ENCODE measurements at places on chromosomes 1 and 21.

GRCh38 chr1:198934426-198934825, 295.6 kb downstream of the PTPRC start:
- no peak for DNase-seq

DNA sequence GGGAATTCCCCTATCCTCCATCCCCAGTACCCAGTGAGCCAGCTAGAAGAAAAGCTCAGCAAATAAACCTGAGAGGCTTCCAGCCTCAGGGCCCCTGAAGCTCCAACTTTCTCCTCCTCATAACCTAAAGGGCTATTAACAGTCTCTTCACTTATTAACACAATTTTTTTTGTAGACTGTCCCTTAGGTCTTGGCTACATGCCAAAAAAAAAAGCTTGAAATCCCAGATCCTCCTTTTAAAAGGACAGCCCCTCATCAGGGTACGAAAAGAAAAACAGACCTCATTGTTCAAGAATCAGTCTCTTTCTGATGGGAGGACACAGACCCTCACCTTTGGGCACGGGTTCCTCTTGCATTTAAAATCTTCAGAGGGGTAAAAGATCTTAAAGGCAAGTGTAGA, 72.8 kb upstream of the CD1D start:
- DNase-seq = no peak

DNA sequence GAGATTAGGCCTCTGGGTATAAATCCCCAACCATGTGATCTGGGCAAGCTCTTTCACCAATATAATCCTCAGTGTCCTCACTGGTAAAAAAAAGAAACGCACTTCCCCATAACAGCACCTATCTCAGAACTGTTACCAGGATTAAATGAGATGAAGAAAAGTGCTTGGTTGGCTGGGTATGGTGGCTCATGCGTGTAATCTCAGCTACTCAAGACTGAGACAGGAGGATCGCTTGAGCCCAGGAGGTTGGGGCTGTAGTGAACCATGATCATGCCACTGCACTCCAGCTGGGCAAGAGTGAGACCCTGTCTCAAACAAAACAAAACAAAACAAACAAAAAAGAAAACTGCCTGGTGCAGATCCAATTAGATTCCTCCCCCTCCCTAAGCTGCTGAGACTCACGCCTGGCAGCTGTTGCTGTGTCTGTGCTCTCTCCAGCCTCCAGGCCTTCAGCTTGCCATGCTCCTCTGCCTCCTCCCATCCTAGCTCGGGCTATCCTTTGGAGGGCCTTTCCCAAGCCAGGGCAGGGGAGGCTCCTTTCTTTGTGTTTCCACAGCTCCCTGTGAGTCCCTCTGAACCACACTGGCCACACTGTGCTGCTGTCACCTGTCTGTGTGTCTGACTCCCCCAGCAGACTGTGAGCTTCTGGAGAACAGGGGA, 19.0 kb downstream of the CYB5RL start:
- no peak for DNase-seq

DNA sequence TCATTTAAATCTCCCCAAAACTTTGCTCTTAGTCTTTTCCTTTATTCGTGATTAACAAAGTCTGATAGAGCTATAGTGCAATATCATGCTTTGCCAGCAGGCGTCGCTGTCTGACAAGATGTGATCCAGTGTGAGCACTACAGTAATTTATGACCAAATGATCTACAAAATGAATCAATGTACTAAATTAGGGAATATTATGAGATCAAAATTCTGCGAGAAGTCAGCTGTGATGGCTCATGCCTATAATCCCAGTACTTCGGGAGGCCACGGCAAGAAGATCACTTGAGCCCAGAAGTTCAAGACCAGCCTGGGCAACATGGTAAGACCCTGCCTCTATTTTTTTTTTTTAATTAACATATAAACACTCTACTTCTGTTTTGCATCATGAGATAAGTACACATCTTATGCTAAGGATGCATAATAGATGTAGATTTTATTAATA, 3.6 kb upstream of the SPSB1 start:
- peak; percentile 46 for DNase-seq

DNA sequence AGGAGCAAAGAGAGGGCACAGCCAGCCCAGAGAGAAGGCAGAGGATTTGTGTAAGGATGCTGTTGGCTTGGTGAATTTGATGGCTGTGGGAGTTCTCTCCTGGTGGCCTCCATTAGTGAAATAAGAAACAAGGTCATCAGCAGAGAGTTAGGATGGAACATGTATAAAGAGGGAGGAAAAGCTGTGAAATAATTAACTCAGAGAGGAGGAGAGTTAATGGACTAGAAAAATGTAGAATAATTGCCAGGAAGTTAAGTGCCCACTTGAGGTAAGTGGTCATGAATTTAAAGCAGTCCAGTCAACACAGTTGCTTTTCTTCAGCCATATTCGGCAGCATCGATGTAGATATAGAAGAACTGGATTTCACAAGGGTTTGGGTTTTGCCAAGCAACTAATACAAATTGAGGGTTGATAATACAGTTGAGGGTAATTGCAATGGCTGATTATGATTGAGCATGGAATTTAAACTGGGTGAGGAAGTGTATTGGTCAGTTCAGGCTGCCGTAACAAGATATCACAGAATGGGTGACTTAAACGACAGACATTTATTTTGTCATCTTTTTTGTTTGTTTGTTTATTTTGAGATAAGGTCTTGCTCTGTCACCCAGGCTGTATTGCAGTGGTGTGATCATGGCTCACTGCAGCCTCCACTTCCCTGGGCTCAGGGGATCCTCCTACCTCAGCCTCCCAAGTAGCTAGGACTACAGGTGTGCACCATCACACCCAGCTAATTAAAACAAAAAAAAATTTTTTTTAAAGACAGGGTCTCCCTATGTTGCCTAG, 31.7 kb upstream of the KLF17 start:
- no peak for DNase-seq

GRCh38 chr1:200925831-200926230, 31.1 kb downstream of the INAVA start:
- no peak for DNase-seq

DNA sequence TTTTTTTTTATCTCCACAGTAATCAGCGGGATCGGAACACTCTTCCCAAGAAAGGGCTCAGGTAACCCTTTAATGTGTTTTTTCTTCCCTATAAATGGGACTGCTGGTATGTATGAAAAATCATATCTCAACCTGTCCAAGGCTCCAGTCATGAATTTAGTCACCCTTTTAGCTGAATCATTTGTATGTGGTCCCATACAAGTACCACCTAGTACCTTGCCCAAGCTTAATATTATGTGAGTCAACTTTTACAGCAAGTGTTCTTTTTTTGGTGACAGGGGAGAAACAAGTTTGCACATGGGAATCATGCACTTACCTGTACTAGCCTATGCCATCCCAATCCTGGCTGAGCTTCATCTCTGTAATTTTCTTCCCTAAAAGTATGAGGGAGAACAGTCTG, 43.7 kb upstream of the IPO9 start:
- no peak for DNase-seq

DNA sequence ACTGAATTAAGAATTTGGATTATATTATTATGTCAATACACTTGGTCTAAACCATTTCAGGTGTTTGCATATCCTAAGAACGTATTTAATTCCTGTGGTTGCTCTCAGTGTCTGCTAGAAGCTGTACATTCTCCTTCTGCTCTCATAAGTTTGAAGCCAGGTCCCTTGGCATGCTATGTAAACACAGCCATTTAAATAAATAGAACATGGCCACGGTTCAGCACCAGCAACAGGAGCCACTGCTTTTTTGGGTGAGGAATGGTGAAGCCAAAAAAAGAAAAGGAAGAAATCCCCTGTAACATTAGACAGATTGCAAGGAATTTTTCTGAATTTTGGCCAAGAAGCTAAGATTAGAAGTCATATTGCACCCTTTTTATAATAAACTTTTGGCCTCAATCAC, 19.1 kb downstream of the CCN1 start:
- no peak for DNase-seq

GRCh38 chr1:9649769-9650168, 1.8 kb upstream of the PIK3CD start:
- no peak for DNase-seq

- DNase-seq = peak; percentile 96
Measured at GRCh38 chr1:203512848-203513584, 19.1 kb downstream of the OPTC start.

GRCh38 chr1:29249170-29249691, 12.9 kb downstream of the PTPRU start:
- peak; percentile 84 for DNase-seq

DNA sequence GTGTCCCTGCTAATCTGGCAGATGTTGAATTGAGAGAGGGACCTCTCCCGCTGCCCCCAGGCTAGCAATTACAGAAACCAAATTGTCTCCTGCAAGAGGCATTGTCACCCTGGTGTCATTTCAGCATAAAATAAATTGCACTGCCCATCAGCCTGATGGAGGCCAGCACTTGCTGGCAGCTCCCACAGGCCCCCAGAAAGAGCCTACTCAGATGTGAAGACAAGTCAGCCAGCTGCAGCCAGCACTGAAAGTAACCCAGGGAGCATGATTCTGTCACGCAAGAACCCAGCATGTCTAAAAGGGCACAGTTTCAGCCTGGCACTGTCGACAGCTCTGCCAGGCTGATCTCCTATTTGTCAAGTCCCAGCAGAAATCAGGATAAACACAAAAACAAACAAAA, 110.3 kb upstream of the CTTNBP2NL start:
- DNase-seq = no peak

DNA sequence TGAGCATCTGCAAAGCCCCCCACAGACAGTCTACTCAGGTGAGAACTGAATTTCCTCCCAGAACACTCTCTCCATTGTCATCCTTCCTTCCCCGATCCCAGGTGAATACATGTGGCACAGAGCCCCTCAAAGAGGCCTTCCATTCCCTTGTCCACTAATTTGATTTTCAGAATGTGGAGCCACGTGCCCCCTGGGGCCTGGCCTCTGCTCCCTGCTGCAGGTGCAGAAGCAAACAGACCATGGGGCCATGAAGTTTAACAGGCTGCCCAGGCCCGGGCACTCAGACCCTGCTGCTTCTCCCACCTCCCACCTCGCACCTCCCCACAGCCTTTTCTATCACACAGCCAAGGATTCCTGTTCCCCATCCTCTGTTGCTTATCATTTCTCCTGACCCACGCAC, 243.8 kb upstream of the RAB4A start:
- DNase-seq = no peak

DNA sequence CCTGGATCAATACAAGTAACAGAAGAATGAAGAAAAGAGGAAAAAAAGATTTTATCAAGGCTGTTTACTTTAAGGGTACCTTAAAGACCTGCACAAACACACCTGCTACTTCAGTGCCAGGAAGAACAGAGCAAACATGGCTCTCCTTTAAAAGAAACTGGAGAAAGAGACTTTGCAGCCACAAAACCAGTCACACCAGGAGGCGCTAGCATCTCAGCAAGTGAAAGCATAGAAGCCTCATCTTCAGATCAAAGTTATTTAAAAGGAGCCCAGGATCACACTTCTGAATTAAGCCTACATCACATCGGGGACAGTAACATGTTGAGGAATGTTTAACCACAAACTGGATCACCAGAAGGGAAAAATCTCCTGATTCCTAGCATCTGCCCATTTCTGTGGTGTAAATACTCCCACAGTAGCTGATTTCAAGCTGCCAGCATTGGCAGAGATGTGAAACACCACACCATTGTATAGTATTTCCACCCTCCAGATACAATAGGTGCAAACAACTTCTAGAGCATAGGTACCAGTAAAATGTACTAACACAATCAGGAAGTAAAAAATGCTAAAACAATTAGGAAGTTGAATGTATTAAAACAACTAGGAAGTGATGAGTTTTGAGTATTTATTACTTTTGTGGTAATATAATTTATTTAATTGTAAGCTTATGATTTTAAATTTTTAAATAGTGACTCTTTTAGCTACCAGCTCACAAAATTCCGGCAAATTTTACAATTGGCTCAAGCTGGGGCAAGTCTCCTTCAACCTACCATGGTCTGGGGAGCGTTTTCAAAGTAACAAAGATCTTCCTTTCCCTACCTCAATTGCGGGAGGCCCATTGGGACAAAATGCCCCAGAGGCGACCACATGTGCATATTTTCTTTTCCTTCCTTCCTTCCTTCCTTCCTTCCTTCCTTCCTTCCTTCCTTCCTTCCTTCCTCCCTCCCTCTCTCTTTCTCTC, 105.3 kb upstream of the CLDN14 start:
- no peak for DNase-seq

GRCh38 chr1:111270771-111271463, 19.7 kb upstream of the CHIA start:
- no peak for DNase-seq

DNA sequence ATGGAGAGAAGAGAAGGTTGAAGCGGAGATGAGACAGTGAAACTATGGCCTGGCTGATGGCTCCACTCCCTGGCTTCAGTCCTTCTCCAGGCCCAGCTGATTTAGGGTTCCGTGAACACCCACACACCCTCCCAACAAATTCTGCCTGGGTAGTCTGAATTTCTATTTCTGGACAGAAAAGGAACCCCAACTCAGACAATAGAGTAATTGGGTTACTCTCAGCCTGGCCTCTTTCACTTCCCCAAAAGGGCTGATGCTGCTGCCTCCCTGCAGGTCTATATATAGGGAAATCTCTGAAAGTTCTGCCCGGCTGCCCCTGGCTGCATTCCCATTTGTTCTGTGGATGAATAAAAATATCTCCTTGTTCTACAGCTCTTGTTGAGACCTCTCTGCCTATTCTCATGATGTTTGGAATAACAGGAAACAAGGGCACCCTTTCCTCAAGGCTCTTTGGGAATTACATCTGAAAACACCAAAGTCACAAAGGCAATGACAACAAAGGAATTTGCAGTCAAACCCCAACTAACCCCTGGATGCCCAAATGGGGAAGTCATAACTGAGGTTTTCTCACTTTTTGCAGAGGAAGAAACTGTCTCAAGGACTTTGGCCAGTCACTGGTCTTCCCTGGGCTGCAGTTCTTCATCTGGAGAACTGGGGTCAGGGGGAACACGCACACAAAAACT, 11.4 kb upstream of the ZSCAN20 start:
- peak; percentile 61 for DNase-seq

DNA sequence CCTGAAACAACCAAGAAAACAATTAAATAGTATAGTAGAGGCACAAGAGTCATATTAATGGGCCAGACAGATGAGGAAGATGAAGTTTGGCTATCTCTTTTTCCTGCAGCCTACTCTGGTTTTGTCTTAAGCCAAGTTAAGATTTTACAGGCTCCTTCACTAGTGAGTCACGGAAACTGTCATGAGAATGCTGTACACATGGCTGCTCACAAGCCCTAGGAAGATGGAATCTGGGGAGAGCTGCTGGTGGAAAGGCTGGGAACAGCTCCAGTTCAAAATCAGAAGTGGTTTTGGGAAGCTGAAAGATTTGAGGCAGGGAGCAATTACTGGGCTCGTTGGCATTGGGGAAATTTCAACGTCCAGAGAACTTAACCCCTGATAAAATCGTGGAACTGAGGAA, 46.4 kb upstream of the S1PR1 start:
- peak; percentile 96 for DNase-seq

DNA sequence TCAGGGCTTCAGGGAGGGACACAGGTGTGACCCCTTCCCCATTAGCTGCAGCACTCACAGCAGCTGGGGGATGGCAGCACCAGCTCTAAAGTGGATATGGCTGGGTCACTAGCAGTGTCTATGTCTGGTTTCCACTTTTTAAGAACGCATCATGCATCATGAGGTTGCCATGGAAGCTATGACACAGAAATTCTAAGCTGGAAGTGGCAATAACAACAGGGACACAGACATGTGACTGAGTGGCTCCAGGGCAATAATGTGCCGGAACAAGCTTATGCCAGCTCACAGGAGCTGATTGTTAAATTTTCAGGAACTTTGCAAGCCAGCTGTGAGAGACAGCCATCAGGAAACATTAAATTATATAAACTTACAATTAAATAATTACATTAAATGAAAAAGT, 51.2 kb upstream of the NFASC start:
- no peak for DNase-seq

Measured in umbilical cord (tissue), 2 donors.